ENCODE measurements at places on chromosomes 16 and 17.

DNA sequence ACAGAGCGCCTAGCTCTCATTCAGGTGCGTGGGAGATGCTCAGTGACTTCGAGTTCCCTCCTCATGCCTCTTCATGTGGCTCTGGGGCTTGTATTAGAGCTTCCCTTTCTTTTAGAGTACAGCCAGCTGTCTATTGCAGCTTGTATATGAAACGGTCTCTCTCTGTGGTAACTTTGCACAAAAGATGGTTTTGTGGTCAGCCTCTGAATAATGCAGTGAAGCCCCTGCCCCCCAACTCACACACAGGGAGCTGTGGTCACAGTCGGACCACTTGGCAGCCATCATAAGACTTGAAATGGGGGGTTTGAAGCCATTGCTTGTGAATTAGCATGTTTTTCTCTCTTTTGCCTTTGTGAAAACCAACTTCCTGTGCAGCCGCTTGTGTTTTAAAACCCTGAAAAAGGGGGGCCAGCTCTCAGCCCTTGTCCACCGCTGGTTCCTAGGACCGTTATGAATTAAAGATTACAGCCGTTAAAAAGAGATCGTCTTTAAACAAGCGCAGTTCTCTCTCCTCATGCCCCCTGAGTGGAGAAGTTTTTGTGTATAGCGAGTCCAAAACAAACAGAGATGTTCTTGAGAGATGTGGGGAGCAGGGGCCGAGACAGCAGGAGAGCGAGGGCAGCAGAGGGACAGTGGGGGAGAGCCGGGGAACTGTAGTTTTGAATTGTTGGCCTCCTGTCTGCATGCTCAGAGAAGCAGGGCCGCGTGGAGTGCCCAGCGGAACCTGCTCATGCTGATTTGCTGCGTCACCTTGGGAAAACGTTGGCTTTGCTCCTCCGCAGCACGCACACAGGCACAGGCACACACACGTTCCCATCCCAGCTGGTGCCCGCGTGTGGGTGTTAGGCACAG lies 199.0 kb downstream of the MSI2 start:
- peak; percentile 77 for DNase-seq

GRCh38 chr17:45386178-45386577 lies 46.5 kb downstream of the ARHGAP27 start:
- DNase-seq = no peak

- no peak for DNase-seq
Observed at GRCh38 chr16:28260193-28260592, 32.1 kb upstream of the SBK1 start.

- DNase-seq = no peak
Observed at GRCh38 chr16:81647527-81647926, 131.6 kb upstream of the PLCG2 start.

DNA sequence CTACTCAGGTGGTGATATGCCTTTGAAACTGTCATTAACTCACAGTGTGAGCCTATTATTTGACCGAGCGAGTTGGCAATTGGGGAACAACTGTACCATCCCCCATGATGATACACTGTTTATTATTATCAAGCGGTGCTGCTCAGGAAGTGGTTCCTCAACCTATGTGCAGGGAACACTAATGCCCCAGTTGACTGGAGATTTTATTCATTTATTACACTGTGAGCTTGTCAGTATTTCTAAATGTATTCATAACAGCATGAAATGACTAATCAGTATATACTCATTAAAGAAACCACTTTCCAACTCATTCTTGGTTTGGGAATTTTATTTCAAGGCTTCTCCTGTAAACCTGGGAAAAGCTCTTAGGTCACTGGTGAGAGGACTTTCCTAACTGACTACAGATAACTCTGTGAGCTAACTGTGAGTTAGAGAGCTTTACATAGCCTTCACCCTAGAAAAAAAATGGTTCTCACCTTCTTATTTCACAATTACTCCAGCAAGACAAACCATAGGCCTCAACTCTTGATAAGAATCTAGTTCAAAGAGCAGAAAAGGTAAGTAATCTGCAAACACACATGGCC lies 42.4 kb downstream of the NXPH3 start:
- peak; percentile 35 for DNase-seq

DNA sequence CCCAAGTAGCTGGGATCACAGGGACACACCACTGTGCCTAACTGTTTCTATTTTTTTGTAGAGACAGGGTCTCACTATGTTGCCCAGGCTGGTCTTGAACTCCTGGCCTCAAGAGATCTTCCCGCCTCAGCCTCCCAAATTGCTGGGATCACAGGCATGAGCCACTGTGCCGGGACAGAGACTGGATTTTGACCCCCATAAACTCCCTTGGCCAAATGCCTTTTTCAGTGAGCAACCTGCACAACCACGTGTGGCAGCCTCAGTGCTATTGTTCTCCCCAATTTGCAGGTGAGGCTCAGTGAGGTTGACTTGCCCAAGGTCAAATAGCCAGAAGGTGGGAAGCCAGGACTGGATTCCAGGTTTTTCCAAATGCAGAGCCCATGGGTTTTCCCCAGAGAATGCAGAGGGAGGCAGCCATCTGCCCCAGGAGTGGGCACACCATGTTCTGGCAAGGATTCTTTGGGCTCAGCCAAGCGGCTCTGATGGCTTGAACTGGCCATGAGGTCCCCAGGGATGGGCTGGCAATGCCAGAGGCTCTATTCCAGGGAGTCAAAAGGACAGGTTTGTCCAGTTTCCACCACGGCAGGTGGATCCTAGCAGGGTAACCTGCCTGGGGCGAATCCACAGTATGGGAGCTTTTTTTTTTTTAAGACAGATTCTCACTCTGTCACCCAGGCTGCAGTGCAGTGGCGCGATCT lies 1.8 kb downstream of the IL27 start:
- no peak for DNase-seq

GRCh38 chr16:6600167-6600566 lies 732.5 kb upstream of the RBFOX1 start:
- no peak for DNase-seq

GRCh38 chr16:80158766-80159165 lies 382.0 kb upstream of the DYNLRB2 start:
- DNase-seq = no peak

- peak; percentile 89 for DNase-seq
Observed at GRCh38 chr16:68520649-68521086, 18.4 kb upstream of the ZFP90 start.

GRCh38 chr17:73058022-73058421 lies 34.5 kb downstream of the SLC39A11 start:
- no peak for DNase-seq

DNA sequence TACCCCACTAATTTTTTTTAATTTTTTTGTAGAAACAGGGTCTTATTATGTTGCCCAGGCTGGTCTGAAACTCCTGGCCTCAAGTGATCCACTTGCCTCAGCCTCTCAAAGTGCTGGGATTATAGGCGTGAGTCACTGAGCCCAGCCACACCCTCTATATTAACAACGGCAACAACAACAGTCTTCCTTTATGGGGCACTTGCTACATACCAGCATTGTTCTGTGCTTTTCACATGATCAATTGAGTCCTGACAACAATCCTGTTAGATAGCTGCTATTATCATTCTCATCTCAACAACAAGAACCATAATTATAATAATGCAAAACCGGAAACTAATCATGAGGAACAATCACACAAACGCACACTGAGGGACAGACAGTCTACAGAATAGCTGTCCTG lies 12.6 kb upstream of the ARL5C start:
- no peak for DNase-seq

DNA sequence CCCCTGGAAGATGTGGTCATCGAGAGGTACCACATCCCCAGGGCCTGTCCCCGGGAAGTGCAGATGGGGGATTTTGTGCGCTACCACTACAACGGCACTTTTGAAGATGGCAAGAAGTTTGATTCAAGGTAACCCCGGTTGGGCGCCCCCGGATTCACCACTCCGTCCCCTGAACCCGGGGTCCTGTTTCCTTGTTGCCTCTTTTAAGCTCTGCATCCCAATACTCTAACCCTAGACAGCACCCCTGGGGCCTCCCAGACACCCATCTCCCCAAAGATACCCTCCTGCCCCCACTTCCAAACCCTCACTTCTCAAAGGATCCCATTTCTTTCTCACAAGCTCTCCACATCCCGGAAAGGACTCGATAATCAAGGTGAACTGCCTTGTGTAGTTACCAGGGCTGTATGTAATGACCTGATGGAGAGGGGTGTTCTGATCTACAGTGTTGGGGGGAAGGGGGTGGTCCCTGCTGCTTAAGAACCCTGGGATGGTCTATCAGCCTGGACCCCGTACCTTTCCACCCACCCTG lies 412 bp downstream of the FKBP10 start:
- DNase-seq = no peak

DNA sequence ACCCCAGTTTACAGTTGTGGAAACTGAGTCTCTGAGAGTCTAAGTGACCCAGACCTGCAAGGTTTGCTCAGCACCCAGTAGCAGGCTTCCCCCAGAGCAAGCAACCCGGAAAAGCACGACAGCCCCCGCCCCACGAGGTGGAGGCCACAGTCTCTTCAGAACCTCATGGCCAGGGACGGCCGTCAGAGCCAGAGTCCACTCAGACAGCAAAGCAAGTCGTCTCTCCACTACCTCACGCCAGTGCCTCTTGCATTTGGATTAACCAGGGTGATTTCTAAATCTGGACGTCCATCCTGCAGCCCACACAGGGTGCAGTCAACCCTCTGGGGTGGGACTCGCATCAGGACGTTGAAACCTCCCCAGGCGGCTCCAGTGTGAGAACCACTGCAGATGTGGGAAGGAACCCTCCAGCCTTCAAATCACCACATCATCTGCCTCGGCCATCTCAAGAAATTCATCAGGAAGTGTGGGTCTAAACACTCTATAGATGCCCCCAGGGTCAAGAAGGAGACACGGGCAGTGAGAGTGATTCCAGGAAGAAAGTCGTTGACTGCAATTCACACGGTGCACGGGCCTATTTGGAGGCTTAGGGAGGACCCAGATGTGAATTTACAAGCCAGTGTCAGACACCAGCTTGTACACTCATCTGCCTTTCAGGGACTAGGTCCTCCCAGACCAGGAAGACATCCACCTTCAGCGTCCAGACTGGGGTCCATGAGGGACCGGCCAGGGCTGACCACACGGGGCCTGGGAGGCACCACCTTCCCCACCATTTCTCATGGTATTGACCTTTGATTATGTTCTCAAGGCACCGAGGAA lies 20.2 kb upstream of the RBFOX3 start:
- DNase-seq = no peak

DNA sequence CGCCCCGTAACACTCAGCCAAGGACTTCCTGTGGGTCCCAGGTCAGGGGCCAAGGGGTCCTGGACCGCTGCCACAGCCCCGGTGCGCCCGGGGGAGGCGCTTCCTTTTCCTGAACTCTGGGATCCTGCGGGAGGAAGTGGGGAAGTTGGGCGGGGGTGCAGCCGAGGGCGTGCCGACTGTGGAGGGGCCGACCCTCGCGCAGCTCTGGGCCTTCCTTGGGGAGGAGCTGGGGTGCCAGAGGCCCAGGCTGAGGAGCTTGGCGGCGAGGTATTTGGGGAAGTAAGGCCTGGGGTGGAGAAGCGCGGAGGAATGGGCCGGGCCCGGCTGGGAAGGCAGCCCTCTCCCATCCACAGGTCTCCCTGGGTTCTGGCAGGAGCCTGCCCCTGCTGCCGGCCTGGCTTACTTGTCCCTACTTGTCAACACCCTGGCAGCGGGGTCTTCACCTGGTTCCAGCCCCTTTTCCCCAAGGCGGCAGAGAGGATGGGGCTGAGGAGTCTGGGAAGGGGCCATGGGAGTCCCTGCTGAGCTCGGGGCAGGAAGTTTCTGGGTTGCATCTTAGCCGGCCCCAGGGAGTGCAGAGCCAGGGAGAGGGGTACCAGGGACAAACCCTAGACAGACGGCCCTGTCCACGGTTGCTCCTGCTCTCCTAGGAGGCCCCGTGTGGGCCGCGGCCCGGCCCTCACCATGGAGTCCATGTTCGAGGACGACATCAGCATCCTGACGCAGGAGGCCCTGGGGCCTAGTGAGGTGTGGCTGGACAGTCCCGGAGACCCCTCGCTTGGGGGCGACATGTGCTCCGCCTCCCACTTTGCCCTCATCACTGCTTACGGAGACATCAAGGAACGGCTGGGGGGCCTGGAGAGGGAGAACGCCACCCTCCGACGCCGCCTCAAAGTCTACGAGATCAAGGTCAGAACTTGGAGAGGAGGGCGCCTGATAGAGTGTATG lies 1.7 kb downstream of the TBKBP1 start:
- DNase-seq = peak; percentile 96

GRCh38 chr17:81120695-81121621 lies 44.3 kb upstream of the PVALEF start:
- DNase-seq = no peak

- DNase-seq = no peak
Observed at GRCh38 chr17:58271216-58271931, 9.4 kb downstream of the MPO start.

GRCh38 chr16:71504901-71505300 lies 15.8 kb upstream of the ZNF19 start:
- no peak for DNase-seq

DNA sequence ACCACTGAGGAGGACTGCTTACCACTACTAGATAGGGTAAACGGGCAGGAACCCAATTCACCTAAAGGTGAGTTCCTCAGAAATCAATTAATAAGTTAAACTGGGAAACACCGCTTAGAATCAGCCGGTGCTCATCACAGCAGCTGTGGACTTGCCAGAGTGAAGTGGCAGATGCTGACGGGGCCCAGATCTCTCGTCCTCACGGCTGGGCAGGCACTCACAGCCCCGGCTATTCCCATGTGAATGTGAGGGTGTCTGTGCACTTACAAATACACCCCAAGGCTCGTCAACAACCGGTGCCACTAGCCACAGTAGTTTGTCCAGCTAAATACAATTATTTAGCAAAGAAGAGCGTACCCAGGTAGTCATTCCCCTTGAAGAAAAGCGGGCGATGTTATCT lies 29.7 kb downstream of the MBTPS1 start:
- no peak for DNase-seq

DNA sequence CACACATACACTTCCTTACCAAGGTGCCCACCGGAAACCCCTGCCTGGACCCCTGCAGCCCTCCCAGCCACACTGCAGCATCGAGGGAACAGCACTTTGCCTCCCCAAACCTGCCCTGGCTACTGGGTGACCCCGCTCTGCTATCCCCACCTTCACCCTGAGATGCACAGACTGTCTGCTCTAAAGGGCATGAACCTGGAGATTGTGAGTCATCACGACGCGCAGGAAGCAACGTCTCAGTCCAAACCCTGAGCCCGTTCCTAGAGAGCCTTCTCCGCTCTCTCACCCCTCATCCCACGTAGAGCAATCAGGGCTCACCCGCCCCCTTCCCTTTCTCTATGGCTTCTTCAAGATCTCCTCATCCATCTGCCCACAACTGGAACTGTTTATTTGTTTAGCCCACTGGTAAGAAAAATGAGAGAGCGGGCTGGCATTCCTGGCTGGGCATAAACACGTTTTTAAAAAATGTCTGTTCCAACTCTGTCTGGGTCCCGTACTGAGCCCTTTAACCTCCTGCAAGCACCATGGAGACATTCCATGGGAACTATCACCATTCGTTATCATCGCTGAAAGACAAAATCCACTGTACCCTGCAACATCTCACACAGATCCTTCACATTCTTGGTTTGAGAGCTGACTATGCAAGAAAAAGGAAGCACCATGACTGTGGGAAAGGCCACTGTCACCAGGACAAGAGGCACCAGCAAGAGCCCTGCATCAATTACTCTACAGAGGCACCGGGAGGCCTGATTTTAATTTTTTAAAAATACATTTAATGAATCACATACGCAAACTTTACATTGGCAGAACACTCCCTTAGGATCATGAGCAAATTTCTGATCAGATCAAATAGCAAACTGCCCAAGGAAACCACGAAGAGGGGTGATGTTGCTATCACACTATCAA lies 28.2 kb downstream of the ZFHX3 start:
- DNase-seq = peak; percentile 26

GRCh38 chr16:85545227-85545818 lies 67.8 kb upstream of the GSE1 start:
- DNase-seq = no peak

- DNase-seq = no peak
Observed at GRCh38 chr16:81547194-81547938, 102.8 kb downstream of the CMIP start.

GRCh38 chr17:13520899-13521572 lies 80.7 kb downstream of the HS3ST3A1 start:
- no peak for DNase-seq

All from suppressor macrophage (primary cell).